CD8-positive, alpha-beta memory T cell (primary cell): ENCODE measurements at places on chromosomes 5 and 9.

GRCh38 chr5:68012429-68012828, 203.1 kb upstream of the PIK3R1 start:
- DNase-seq, result no peak

GRCh38 chr9:136107953-136108647, 10.6 kb downstream of the TMEM250 start:
- DNase-seq, result no peak

- DNase-seq, result no peak
Observed at GRCh38 chr9:17609312-17610005, 30.6 kb downstream of the SH3GL2 start.

- DNase-seq, result no peak
Observed at GRCh38 chr5:143527808-143528207, 124.3 kb upstream of the NR3C1 start.

DNA sequence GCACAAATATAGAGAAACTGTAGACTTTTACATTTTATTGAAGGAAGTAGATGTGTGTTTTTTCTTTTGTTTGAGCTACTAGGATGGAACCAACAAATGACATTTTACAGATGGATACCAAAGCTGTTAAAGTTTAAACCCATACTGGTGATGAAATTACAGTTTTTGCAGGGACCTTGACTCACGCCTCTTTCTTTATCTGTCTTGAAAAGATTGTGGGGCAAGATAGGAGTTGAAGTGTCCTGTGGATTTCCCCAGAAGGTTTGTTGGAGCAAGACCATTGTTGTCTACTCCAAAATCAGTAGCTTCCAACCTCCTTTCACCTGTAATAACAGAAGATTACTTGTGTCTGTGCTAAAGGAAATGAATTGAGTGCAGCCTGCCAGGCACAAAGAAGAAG, 4.1 kb upstream of the C5orf63 start:
- DNase-seq, result no peak

- no peak for DNase-seq
Observed at GRCh38 chr9:130301483-130302286, 36.1 kb downstream of the HMCN2 start.

- DNase-seq, result no peak
Observed at GRCh38 chr9:91751922-91752321, 198.1 kb downstream of the ROR2 start.

DNA sequence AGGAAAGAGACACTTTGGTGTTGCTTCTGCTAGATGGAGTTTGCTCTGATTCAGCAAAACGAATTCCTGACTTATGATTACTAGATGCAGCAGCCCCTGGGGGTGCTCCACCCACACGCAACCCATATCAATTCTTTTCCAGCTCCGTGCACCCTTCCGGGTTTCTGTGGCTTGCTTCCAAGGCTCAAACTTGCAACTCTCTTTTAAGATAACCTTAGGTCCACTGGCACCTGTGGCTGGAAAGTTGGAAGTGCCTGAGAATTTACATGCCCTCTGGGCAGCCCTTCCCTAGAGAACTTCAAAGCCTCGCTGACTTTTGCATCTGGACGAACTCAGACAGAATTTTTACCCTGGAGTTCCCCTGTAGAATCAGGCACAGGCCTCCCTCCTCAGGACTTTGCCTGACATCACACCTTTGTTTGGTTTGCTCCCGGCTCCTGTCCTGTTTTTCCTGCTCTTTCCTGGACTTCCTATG, 224.9 kb downstream of the SNX18 start:
- no peak for DNase-seq
